ENCODE measurements at places on chromosomes 6 and 20.

GRCh38 chr6:134772671-134773360 is 177.1 kb downstream of the ALDH8A1 start:
- DNase-seq: no peak

- DNase-seq: no peak
Observed at GRCh38 chr20:13676682-13677081, 38.0 kb upstream of the TASP1 start.

DNA sequence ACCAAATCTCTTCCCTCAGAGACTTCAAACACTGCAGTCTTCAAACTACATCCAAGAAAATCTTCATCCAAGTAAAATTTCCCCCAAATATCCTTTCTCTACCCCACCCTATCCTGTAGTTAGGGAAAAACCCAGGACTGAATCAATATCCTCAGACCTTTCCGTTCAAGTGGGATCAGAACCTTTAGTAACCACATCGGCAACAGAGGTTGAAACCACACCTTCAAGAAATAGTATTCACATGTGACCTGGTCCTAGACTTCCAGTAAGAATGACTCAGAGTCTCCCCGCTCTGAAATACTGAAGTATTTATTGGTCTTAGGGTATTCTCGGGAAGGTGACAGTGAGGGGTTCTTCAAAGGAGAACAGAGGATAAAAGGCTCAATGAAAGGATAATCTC is 8.7 kb downstream of the HLA-DPA1 start:
- DNase-seq: no peak

DNA sequence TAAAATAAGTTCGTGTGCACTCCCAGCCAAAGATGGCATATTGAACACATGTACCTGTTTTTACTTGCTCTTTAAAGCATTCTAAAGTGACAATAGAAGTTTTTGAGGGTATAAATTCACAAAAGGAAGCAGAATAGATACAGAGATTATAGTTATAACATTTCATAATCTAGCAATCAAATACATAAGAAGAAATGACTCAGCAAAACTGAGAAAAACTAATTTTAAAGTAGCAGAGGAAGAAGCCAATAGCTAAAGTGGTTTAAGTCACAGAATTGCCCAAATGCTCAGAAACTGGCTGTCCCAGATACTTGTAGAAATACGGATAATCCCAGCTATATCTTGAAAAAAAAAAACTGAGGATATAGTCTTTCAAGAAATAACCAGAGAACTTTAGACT is 49.2 kb upstream of the TBC1D32 start:
- DNase-seq: no peak

- no peak for DNase-seq
Observed at GRCh38 chr6:112990971-112991370, 643.8 kb downstream of the RFPL4B start.
